Activated CD8-positive, alpha-beta memory T cell treated with anti-CD3 and anti-CD28 coated beads, Interleukin-2, amount 50 U/mL, for 4 hours (primary cell): ENCODE measurements at places on chromosomes 16 and 17.

GRCh38 chr16:12898551-12898950, 2.8 kb upstream of the SHISA9 start:
- no peak for DNase-seq

- DNase-seq, result no peak
These were observed 8.5 kb downstream of the CPNE7 start for GRCh38 chr16:89583895-89584644.

- DNase-seq, result no peak
These were observed 631 bp downstream of the NLRC5 start for GRCh38 chr16:56989988-56990387.

- DNase-seq, result no peak
These were observed 41.5 kb downstream of the RPTOR start for GRCh38 chr17:80585890-80586845.

GRCh38 chr17:32385121-32385520, 35.2 kb downstream of the ZNF207 start:
- no peak for DNase-seq

DNA sequence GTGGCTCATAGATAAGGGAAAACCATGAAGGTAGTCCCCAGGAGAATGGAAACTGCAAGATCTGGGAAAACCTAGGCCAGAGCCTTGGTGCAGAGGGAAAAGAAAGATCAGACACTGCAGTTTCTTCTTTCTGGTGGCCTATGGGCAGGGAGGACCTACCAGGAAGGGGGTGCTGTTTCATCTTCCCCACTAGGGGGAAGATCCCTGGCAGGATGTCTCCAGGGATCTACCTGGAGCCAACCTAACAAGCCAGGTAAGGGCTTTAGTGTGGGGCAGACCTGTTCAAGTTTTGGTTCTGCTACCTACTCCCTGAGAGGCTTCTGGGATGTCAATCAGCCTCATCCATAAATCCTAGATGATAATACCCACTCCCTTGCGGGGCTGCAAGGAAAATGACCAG, 21.4 kb downstream of the TOM1L2 start:
- DNase-seq, result no peak

DNA sequence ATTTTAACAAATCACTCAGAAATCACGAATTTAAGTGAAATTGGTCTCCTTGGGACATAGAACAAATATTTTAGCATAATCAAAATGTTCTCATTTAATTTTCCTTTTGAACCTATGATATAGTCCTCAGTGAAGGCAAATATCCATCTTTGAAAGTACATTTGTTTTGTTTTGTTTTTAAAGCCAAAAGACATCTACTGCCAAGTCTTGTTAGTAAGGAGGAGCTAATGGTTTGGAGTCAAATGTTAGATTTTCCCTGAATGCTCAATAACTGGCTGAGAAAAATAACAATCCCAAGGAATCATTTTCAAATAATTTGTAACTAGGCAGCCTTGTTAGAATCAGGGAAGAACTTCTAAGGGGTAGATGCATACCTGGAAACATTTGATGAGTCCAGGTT, 302.9 kb upstream of the MAF start:
- no peak for DNase-seq

- peak; percentile 34 for DNase-seq
These were observed 429 bp downstream of the KIF1C start for GRCh38 chr17:4998027-4998731.

DNA sequence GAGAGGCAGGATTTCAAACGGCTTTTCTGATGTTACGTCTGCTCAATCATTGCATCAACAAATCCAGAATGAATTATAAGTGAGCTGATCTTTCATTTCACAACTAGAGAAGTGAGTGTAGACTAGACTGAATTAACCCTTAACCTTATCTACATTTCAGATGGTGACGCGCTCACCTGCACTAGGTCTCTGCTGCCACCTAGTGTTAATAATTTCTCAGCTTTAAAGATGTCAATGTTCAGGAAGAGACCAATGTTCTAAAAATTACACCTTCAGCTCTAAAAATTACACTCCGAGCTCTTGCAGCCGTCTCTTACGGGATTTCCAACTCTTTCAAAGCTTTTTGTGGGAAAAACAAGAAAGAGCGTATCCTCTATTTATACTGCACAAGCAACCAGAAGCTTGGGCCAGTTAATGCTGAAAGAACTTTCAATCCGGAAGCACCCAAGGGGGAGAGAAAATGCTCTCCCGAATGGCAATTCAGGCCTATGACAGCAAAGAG, 88.2 kb upstream of the FA2H start:
- no peak for DNase-seq

- no peak for DNase-seq
These were observed 17.5 kb downstream of the SLC47A1 start for GRCh38 chr17:19551165-19551564.

DNA sequence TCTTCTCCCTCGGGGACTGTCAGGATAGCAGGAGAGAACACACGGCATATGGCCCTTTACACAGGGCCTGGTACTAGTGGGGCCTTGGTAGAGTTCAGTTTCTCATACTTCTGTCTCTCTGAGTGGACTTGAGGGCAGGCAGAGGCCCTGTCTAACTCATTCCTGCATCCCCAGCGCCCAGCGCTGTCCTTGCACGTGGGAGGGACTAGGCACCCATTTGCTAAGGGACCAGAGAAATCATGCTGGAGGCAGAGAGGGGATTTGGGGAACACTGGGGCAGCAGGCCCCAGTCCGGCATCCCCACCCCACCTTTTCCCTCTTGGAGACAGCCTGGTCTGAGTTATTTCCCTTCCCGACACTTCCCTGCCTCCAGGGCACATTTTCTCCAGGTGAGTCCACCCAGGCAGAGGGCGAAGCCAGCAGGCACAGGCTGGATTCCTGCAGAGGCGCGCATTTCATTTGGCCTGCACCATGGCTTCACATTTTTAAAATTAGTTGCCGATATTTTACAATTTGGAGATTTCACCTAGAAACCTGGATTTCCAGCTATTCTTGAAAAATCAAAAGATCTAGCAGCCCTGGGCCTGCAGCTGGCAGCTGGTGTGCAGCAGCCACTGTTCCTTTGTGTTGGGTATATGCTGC, 9.7 kb upstream of the NKD1 start:
- DNase-seq, result no peak

DNA sequence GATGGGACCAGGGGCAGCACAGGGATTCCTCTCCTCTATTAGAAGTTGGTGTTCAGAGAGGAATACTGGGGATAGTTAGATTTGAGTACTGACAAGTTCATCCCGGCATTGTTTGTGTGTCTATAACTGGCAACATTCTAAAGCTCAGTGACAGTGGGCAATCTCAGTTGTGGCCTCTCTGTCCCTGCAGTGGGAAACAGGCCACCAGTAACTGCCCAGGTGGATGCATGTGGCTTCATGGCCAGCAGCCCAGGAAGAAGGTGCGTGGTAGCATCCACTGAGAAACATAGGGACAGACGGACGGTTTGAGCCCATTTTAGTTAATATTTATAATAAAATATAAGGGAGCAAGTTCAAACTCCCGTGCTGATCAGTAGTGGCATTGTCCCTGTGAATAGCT, 51.5 kb downstream of the B9D1 start:
- no peak for DNase-seq

DNA sequence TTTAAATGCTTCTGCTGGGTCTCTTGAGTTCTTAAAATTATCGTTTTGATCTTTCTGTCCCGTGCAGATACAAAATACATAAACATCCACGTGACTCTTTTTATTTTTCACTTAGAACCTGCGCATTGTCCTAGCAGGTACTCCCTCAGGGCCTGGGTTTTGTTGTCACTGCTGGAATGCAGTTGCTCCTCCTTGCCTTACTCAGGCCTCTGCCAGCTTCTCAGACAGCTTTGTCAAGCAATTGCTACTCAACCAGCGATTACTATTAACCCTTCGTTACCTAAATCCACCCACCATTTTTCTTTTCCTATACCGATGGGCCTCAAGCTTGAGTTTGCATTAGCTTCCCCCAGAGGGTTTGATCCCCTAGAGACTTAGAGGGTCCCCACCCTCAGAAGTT, 405.9 kb upstream of the RBFOX1 start:
- DNase-seq, result no peak

DNA sequence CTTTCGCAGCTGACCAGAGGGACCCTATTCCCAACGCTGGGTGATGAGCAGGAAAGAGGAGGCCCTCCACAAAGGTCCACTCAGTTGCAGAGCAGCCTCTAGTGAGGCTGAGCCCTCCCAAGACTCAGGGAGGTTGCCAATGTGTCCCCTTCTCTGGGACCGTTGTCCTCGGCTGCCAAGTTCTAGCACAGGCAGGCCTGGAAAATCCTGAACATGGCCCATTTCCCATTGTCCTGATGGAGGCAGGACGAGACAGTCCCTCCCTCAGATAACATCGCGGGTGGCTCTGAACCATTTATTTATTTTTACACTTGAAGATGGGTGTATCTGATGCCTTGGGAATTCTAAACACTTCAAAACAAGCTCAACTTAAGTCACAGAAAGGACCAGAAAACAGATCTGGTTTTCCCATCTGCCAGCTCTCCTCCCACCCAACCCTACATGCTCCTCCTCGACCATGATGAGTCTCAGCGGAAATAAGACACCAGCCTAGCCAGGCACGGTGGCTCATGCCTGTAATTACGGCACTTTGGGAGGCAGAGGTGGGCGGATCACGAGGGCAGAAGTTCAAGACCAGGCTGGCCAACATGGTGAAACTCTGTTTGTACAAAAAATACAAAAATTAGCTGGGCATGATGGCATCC, 12.8 kb downstream of the CDIP1 start:
- DNase-seq, result no peak

DNA sequence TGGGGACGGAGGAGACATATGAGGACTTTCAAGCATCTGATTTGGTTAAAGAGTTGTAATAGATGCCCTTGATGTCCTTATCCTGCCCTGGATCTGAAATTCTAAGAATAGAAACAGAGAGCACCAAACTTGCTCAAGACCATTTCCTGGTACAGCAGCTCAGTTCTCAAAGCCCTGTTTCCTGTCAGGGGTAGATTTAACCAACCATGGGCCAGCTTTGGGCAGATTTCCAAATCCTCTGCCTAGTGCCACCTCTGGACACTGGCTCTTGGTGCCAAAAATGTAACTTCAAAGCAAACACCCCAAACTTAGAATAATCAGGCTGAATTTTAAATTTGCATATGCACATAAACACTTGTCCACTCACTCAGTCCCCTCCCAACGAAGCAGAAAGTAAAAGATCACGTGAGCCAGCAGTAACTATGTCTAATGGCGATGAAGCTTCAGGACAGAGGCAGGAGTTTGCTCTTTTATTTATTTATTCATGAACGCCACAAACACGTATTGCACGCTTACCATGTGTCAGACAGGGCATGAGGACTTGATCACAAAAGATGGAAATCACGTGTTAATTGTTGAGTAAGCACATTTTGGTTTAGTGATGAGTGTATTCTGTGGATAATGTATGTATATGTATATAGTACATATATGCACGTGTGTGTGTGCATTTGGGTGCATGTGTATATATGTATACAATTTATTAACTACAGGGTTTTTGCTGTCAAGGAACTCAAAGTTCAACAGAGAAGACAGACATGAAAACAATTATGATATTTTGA, 23.1 kb upstream of the SDK2 start:
- DNase-seq, result no peak

DNA sequence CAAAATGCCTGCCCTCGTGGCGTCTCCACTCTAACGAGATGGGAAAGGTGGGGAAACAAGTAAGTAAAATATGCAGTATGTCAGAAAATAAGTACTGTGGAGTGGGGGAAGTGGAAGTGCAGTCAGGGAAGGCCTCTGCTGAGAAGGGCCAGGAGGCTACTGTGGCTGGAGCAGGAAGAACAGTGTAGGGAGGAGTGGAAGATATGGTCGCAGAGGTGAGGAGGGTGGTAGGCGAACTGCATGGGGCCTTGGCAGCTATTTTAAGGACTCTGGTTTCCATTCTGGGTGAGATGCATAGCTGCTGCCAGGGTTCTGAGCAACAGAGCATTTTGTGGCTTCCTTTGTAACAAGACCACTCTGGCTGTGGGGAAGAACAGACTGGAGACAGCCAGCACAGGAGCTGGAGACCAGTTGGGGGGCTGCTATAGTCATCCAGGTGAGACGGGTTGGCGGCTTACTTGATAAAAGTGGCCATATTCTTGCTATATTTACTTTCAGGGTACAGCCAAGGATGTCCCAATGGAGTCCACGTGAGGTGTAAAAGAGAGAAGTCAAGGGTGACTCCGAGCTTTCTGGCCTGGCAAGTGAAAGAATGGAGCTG, 42.6 kb downstream of the CYTH1 start:
- DNase-seq, result no peak

DNA sequence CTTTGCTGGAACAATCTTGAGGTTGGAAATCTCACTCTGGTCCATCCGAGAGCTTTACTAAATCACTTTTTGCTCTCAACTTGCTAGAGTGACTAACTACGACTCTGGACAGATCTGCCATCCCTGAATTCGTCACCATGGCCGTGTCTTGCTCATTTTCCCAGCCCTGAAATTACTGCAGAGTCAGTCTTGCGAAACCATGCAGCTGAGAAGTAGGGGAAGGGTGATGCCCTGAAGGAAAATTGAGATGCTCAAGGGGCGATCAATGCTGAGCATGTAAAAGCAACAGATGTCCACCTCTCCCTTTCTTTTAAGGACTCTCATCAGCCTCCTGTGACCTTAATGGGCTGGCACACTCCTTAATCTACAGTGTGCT, 18.8 kb downstream of the PCTP start:
- DNase-seq, result no peak

- DNase-seq, result no peak
These were observed 11.0 kb upstream of the NXPH3 start for GRCh38 chr17:49564638-49565037.

DNA sequence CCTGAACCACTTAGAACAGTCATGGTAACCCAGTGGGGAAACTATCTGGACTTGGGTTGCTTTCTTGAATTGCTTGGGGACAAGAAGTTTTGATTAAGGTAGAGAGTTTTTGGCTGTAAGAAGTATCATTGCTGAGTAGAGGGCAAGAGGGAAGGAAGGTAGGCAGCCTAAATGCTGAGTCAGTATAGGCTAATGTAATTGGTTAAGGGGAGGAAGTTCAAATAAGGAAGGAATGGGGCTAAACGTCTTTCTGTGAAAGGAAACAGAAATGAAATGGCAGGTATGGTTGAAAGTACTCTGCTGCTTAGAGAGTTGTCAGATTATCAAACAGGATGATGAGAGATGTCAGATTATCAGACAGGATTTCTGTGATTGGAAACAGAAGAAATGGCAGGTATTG, 20.3 kb downstream of the KPNB1 start:
- DNase-seq, result no peak

DNA sequence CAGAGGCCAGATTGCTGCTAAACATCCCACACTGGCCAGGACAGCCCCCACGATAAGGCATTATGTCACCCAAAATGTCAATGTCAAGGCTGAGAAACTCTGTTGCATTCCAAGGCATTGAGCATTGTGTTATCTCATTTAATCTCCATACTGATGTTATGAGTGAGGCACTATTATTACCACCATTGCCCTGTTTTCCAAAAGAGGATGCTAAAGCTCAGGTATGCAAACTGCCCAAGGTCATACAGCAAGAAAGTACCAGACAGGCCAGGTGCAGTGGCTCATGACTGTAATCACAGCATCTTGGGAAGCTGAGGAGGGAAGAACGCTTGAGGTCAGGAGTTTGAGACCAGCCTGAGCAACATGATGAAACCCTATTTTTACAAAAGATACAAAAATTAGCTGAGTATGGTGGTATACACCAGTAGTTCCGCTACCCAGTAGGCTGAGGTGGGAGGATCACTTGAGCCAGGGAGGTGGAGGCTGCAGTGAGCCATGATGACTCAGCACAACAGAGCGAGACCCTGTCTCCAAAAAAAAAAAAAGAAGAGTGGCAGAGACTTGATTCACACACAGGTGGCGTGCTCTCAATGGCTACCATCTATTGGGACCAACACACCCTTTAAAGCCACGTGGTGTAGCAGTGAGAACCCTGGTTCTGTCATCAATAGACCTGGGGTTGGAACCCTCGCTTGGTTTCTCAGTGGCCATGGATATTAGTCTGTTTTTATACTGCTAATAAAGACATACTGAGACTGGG, 58.8 kb upstream of the GRIN2A start:
- no peak for DNase-seq

GRCh38 chr17:3794557-3795389, 6.2 kb downstream of the ITGAE start:
- DNase-seq, result peak; percentile 77
